ENCODE measurements at places on chromosomes 13 and 19.

DNA sequence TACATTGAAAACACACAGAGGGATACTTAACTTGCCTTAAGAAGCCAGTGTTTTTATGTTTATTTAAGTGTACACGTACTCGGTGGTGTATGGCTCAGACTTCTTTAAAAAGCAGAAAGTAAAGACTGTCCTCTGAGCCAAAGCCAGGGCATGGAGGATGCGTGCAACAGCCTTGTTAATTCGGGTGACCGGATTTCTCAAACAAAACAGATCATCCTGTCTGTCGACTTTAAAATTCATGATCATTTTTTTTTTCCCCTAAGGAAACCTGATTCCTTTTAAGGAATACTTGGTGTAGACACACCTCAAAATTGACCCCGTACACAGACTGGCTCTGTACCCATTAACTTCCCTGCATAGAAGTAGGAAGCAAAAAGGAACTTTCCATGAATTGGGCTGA lies 124.7 kb upstream of the RNF113B start:
- no peak for DNase-seq

- DNase-seq = no peak
These were observed 1.3 kb downstream of the SIRT6 start for GRCh38 chr19:4181053-4181508.

GRCh38 chr19:41206926-41207750 lies 11.9 kb upstream of the AXL start:
- no peak for DNase-seq

DNA sequence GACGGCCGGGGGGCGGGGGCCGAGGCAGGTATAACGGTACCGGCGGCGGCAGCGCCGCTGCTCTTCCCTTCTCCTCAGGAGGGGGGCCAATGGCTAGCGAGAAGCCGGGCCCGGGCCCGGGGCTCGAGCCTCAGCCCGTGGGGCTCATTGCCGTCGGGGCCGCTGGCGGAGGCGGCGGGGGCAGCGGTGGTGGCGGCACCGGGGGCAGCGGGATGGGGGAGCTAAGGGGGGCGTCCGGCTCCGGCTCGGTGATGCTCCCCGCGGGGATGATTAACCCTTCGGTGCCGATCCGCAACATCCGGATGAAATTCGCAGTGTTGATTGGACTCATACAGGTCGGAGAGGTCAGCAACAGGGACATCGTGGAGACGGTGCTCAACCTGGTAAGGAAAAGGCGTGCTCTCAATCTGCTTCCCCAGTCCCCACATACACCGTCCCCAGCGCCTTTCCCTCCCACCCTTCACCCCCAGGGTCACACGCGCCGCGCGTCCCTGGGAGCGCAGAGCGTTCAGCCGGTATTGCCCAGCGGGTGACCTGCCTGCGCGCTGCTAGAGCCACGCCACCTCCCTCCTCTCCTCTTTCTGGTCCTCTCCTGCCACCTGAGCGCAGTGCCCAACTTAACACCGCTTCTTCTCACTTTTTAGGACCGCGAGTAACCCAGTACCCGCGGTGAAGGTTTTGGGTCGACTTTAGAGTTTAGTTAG lies 814 bp downstream of the NBEA start:
- no peak for DNase-seq

DNA sequence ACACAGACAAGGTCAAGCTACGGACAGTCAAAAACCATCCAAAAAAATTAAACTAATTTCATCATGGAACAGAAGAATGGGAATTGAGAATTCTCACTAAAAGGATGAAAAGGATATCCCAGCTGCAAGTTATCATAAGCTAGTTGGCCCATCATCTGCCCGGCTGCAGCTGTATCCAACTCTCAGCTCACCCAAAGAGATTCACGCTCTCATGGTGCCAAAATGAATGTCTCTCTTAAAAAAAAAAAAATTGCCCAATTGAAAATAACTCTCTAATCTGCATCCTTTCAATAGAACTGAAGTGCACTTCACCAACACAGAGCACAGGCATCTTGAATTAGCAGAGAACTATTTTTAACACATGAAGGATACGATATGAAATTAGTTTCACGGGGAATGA lies 20.0 kb downstream of the ENOX1 start:
- DNase-seq = no peak

DNA sequence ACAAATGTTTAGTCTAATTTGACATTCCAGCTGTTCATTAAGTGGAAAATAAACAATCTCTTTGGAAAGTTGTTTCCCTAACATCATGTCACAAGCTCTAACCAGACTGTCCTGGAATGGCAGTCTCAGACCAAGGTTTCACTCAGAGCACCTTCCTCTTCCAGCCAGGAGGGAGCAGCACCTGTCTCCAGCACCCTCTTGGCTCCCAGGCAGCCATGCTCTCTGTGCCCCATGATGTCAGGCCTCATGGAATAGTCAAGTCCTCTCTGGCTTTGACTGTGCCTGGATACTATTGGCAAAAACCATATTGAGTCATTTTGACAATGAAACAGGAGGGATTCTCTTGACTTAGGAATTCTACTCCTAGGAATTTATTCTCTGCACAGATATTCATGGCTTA lies 171.4 kb downstream of the OXGR1 start:
- DNase-seq = no peak

DNA sequence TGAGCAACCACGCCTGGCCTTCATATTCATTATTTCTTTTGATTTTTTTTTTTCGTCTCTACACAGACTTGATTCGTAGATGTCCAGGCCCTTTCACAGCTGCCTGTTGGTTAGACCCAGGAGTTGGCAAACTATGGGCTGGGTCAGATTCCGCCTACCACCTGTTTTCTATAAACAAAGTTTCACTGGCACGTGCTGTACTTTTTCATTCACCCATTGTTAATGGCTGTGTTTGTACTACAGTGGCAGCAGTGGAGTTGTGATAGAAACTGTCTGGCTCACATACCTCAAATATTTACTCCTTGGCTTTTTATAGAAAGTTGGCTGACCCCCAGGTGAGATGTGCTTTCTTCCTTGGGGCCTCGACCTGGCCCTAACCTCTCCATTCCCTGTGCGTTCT lies 72.9 kb upstream of the TEX29 start:
- no peak for DNase-seq

DNA sequence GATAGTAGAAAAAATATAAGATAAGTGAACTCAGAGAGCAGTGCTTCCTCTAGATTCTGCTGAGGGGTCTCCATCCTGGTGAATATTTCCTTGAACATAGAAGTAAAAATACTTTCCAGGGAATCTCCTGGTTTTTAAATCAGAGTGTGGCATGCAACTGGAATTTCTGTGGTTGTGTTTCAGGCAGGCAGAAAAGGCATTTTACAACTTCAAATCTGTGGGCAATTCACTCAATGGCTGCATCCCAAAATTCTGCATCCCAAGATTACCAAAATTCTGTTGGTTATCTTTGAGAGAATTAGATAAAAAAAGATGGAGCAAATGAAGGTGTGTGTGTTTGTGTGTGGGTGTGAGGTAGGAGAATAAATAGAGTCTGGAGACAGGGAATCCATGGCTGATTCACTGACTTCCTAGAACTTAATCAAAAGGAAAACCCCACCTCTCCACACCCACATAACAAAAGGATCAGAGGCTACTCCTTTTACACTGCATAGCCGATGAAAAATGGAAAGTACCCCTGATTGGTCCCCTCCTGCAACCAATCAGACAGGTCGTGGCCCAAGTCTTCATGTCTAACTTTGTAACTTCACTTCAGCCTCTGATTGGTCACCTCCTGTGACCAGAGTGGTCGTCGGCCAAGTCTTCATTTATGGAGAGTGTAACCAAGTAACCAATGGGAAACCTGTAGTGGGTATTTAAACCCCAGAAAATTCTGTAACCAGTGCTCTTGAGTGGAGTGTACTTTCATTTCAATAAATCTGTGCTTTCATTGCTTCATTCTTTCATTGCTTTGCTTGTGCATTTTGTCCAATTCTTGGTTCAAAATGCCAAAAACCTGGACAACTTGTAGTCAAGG lies 112.8 kb downstream of the DLEU7 start:
- DNase-seq = no peak

Data from CD8-positive, alpha-beta memory T cell (primary cell).